ENCODE measurements at places on chromosomes 2 and 18. TPM values are rescaled to one million over a fixed set of nuclear protein-coding genes. Genes with fewer than 3 reads are reported as not detected.

DNA sequence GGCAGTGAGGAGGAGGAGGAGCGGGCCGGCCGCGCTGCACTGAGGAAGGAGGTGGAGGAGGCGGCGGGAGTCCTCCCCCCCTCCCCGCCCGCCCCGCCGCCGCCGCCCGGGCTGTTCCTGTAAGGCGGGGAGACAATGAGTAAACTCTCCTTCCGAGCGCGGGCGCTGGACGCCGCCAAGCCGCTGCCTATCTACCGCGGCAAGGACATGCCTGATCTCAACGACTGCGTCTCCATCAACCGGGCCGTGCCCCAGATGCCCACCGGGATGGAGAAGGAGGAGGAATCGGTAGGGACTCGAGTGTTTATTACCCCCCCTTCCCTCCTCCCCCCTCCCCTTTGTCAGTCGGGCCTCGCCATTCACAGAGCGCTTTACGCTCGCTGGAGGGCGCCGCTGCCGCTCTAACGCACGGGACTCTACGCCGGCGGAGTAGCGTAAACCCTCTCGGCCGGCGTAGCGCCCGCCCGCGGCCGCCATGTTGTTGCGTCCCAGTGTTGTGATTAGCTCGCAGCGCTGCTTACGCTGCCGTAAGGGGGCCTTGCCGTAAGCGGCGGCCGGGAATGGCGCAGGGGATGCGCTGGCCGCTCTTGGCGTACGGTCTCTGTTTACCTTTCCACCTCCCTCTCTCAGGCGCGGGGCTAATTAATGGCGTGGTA, 460 bp downstream of the EPC2 start:
- H3K36me3 ChIP-seq: no peaks in the 10 kb centered on the region
- peaks cover 11% of the 10 kb centered on the region for H3K4me1 ChIP-seq
- peak; percentile 92 for DNase-seq
- H3K4me3 ChIP-seq: peak overlapping the region; percentile 92

GRCh38 chr18:69002233-69002632, 204.4 kb downstream of the CCDC102B start:
- H3K36me3 ChIP-seq: no peaks in the 10 kb centered on the region
- no peaks in the 10 kb centered on the region for H3K27me3 ChIP-seq
- H3K4me3 ChIP-seq: no peak overlapping the region
- H3K27ac ChIP-seq: no peak overlapping the region
- H3K4me1 ChIP-seq: no peaks in the 10 kb centered on the region

GRCh38 chr2:36951574-36951973, 14.8 kb downstream of the STRN start:
- no peak overlapping the region for H3K4me3 ChIP-seq
- H3K36me3 ChIP-seq: no peaks in the 10 kb centered on the region
- DNase-seq: peak; percentile 79
- H3K27me3 ChIP-seq: no peaks in the 10 kb centered on the region
- peaks cover 29% of the 10 kb centered on the region for H3K4me1 ChIP-seq
- H3K27ac ChIP-seq: peak overlapping the region; percentile 38

DNA sequence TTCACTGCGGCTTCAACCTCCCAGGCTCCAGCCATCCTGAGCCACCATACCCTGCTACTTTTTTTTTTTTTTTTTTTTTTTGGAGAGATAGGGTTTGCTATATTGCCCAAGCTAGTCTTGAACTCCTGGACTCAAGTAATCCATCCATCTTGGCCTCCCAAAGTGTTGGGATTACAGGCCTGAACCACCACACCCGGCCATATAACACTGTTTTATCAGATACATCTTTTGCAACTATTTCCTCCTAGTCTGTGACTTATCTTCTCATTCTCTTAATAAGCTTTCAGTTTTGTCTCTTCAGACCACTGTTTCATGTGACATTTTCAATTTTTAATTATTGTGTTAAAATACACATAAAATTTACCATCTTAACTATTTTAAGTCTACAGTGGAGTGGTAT, 35.7 kb upstream of the FAM117B start:
- H3K4me1 ChIP-seq: no peaks in the 10 kb centered on the region
- no peak overlapping the region for H3K27ac ChIP-seq

DNA sequence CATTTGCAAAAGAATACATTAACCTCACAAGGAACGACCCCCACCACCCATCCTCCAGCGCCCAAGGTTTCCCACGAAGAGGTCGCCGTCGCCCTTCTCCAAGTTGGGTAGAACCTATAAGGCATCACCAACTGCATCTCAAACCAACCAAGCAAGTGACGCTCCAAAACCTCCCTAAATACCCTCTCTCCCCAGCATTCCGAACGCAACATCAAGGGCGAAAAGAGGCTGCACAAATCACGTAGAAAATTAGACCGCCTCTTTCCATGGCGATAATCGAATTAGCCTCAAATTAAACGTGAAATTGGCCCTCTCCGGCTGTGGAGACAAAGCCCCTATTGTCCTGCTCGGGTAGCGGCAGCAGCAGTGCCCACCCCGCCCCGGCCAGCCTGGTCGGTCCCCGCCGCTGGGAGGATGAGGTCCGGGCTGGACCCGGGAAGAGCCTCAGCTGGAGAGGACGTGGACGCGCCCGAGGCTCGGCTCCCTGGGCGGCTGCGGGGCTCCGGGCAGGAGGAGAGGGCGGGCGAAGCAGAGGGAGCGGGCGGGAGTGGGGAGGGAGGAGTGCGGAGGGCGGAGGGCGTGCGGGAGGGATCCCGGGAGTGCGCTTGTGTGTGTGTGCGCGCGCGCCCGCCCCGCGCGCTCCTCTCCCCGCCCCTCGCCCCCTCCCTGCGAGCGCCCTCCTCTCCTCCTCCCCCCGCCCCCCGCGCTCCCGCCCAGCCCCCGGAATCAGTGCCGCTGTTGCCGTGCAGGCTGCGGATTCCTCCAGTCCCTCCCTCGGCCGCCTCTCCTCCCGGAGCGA, at the start of gene SPTBN1:
SPTBN1 (plus strand) TSS at position 765 of the 799 bp plus-strand sequence. CDS start 70,092 bp downstream, outside the sequence.
- peak within 1 kb of the TSS; percentile 43 for H3K27ac ChIP-seq
- H3K4me1 ChIP-seq: peaks cover 29% of the 10 kb centered on the region
- peak; percentile 66 for DNase-seq
- H3K4me3 ChIP-seq: peak within 1 kb of the TSS; percentile 93

GRCh38 chr18:74289137-74289536, 2.6 kb downstream of the CYB5A start:
- H3K27ac ChIP-seq: peak overlapping the region; percentile 66
- DNase-seq: peak; percentile 81
- peak overlapping the region; percentile 50 for H3K4me3 ChIP-seq
- no peaks in the 10 kb centered on the region for H3K36me3 ChIP-seq
- no peaks in the 10 kb centered on the region for H3K27me3 ChIP-seq
- H3K4me1 ChIP-seq: peaks cover 54% of the 10 kb centered on the region

- H3K27me3 ChIP-seq: no peaks in the 10 kb centered on the region
- H3K4me3 ChIP-seq: no peak overlapping the region
- no peaks in the 10 kb centered on the region for H3K36me3 ChIP-seq
- no peak overlapping the region for H3K27ac ChIP-seq
These were observed 115.2 kb downstream of the MAPK4 start for GRCh38 chr18:50675043-50675442.

DNA sequence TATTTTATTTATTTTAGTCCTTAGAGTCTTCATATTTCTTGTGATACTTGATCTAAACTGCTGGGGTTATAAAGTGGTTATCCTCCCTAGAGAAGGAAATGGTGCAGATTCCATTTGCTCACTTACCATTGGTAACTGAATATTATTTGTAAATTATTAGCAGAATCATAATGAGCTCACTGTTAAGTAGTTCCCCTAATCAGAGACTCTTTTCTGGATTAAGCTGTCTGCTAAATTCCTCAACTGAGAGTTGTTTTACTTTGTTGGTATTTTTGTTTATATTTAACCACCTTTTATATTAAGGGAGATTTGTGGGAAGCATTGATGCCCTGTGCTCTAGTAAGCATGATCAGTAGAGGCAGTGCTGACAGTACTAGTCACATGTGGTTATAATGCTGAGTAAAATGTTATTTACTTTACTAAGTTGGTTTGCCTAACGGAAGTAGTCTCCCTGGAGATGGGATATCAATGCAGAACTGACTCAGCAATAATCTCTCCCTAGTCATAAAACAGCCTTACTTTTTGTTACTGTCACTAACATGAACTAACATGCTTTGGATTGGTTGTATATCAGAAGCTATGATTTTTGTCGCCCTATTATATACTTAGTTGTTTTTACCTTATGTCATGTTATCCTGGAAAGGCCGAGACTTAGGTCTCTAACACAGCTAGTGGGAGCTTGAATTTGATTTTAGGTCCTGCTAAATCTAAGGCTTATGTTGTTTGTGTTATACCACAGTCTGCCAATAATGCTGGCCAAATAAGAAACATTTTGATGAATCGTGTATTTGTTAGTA, 166.7 kb downstream of the MCFD2 start:
- H3K27me3 ChIP-seq: no peaks in the 10 kb centered on the region
- DNase-seq: peak; percentile 90
- 0 out of 2 replicates have a peak overlapping the region, but pooled peaks have one; percentile 11 for H3K4me3 ChIP-seq
- H3K4me1 ChIP-seq: peaks cover 32% of the 10 kb centered on the region
- H3K27ac ChIP-seq: peak overlapping the region; percentile 85

DNA sequence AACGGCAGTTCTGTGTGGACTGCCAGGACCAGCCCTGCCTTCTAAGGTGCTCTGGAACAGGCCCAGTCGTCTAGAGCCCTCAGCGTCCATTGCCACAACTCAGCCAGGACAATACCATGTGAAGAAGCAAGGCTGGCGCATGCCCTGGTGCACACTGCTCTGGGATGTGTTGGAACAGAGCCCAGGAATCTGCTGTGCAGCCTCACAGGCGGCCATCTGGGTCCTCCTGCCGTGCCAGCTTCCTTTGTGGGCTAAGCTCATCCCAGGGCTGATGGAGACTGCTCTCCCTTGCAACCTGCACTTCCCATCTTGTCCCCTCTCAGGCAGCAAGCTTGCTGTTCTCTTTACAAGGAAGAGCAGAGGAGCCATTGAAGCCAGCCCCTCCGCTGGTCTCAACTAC, 246.4 kb upstream of the PXDN start:
- H3K4me3 ChIP-seq: no peak overlapping the region
- peaks cover 46% of the 10 kb centered on the region for H3K27me3 ChIP-seq
- H3K27ac ChIP-seq: no peak overlapping the region
- DNase-seq: no peak
- no peaks in the 10 kb centered on the region for H3K36me3 ChIP-seq

DNA sequence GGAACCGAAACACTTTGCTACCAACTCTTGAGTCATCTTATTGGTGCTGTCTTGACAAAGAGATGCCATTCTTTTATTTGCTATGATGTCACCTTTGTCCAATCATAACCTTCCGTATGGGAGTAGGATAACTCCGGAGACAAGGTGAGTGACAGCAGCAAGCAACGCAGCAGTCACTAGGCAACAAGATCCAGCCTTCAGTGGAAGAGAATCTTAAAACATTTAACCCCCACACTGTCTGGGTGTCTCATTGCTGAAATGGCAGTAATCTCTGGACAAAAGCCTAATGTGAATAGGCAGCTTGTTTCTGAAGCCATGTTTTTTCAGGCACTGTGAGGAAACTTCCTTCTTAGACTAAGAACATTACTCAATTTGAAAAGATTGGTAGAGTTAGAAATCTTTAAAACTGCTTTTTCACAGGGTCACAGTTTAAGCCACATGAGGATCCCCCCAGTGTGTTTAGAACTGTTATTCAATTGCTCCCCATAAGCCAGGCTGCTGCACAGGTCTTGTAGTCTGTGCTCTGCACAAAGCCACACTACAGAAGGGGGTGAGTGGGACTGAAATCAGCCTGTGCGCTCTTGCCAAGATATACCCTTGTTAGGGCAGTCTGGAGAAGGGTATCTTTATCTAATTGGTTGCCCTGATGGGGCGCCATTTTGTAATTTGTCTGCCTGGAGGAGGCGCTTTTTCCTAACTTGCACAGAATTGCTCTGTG, 131.5 kb upstream of the STON1 start:
- H3K27ac ChIP-seq: no peak overlapping the region
- no peak overlapping the region for H3K4me3 ChIP-seq
- no peaks in the 10 kb centered on the region for H3K4me1 ChIP-seq
- DNase-seq: no peak
- no peaks in the 10 kb centered on the region for H3K27me3 ChIP-seq

DNA sequence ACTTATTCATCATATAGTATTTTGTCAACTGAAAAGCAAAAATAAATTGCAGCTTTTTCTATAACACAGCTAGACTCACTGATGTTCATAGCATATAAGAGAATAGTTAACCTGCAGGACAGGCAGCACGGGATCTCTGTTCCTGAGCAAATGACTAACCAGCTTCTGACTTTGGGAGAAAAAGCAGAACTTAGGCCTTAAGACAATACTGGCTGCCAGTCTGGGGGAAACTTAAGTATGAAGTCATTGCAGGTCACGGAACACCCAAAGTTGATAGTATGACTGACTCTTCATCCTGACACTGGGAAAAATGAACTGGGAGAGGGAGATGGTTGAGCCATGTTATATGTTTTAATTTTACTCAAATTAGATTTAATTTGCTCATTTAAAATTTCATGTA, 113.0 kb downstream of the DPP4 start:
- no peak overlapping the region for H3K4me3 ChIP-seq
- DNase-seq: no peak
- H3K4me1 ChIP-seq: no peaks in the 10 kb centered on the region

GRCh38 chr18:54961016-54961423, 1.8 kb upstream of the CCDC68 start:
- no peaks in the 10 kb centered on the region for H3K27me3 ChIP-seq
- H3K27ac ChIP-seq: no peak overlapping the region
- peaks cover 13% of the 10 kb centered on the region for H3K4me1 ChIP-seq
- H3K36me3 ChIP-seq: no peaks in the 10 kb centered on the region
- no peak overlapping the region for H3K4me3 ChIP-seq

DNA sequence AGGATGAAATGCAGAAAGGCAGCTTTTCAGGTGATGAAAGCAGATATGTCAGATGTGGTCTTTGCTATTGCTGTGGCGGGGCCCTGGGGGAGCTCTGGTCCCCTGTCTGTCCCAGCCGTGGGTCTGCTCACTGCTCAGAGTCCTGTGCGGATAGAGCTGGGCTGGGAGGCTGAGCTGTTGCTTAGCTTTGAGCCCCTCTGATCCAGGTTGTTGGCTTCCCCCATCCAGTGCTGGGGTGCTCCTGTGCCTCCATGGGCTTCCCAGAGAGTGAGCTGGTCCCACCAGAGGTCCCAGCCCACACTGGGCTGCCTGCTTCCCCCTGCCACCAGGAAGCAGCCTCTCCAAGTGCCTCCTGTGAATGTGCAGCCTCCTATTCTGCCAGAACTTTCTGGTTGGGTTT, 55.4 kb downstream of the SH3RF3 start:
- no peaks in the 10 kb centered on the region for H3K4me1 ChIP-seq
- no peaks in the 10 kb centered on the region for H3K36me3 ChIP-seq
- no peak for DNase-seq
- H3K4me3 ChIP-seq: no peak overlapping the region
- no peaks in the 10 kb centered on the region for H3K27me3 ChIP-seq

The C2orf80 gene
- not detected for total RNA-seq

The NR4A2 gene
- total RNA-seq: 12.0 TPM

The NCK2 gene
- total RNA-seq: 68.8 TPM

The BCL11A gene
- total RNA-seq: 3.1 TPM

The BOK gene
- 39.3 TPM for total RNA-seq

The MOGAT1 gene
- total RNA-seq: not detected

Data from PC-3 (cell line).